Femur (tissue), 1 donor: ENCODE measurements at places on chromosomes 3 and 15.

DNA sequence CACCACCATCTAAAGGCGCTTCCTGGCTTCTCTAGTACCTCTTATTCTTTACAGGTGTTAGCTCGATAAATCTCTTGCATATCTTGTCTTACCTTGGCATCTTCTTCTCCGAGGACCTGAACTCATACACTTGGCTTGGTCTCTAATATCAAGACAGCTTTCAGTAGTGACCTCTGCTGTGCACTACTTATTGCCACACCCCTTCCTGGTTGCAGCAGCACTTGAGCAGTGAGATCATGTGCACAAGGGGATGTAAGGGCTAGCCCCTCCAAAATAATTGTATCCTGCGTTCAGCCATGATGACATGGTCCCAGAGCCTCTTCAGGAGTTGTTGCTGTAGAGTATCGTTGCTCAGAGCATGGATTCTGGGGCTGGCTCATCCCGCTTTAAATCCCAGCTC lies 1.3 kb upstream of the PLA1A start:
- no peak for DNase-seq

GRCh38 chr15:90576711-90577389 lies 47.1 kb downstream of the CRTC3 start:
- no peak for DNase-seq

- DNase-seq = no peak
Measured at GRCh38 chr3:50003824-50004223, 63.9 kb downstream of the RBM6 start.

- DNase-seq = no peak
Measured at GRCh38 chr3:148711981-148712666, 14.4 kb downstream of the AGTR1 start.
